CD4-positive, alpha-beta T cell treated with Interferon alpha-2 for 1 hour (primary cell): ENCODE measurements at places on chromosomes 5 and 9.

DNA sequence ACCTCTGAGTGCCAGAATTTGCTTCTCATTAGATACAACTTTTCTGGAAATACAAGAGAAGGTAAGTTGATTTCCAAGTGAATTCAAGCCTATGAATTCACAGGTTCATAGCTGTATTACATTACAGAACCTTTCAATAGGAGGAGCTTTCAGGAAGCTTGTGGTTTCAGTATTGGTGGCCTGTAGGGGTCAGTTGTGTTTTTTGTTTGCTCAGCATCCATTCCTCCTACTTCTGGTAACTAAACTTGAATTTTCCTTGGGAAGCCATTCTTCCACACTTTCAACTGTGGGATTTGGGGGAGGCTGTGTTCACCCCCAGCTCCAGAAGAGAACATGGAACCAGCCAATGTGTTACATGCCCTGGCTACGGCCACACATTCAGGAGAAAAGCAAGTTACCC, 5.6 kb upstream of the CYSTM1 start:
- DNase-seq, result no peak

DNA sequence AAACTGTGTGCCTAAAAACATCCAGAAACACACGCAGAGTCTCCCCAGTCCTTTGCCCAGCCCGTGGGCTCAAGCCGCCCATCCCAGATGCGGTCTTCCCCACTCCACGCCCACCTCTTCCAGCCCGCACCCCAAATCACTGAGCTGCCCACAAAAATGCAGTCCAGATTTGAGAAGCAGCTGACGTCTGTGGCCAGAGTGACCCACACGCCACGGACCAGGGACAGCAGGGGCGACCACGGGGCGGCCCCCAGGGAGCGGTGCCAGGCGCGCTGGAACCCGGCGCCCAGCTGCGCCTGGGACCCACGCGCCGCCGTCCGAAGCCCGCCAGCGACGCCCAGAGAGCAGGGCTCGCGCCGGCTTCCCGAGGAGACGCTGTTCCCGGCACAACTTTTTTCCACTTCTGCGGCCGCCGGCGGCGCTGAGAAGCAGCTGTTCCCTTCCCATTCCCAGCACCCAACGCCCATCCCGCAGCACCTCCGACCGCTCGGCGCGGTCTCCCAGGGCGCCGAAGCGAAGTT, 674 bp downstream of the LHFPL2 start:
- no peak for DNase-seq

GRCh38 chr5:125257057-125257972, 510.9 kb upstream of the ZNF608 start:
- no peak for DNase-seq

- DNase-seq, result no peak
These were observed 14.1 kb downstream of the FGF1 start for GRCh38 chr5:142671801-142672200.

DNA sequence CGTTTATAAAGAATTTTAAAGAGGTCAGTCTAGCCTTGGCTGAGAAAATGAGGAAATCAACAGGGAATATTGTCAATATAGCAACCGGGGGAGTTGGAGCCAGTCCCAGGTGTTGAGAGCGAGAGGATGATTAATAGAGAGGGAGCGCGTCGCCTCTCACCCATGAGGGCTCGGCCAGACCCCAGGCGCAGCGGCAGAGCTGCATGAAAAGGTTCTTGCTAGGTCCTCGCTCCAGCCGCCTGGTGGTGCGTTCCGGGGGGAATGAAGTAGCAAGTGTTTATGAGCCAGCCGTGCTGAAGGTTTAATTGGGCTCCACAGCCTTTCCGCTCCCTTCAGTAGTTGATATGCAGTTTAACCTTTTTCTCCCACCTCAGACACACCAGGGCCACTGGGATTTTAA, 167.3 kb upstream of the IRX1 start:
- no peak for DNase-seq

- DNase-seq, result no peak
These were observed 4.5 kb downstream of the WHRN start for GRCh38 chr9:114500697-114501292.

DNA sequence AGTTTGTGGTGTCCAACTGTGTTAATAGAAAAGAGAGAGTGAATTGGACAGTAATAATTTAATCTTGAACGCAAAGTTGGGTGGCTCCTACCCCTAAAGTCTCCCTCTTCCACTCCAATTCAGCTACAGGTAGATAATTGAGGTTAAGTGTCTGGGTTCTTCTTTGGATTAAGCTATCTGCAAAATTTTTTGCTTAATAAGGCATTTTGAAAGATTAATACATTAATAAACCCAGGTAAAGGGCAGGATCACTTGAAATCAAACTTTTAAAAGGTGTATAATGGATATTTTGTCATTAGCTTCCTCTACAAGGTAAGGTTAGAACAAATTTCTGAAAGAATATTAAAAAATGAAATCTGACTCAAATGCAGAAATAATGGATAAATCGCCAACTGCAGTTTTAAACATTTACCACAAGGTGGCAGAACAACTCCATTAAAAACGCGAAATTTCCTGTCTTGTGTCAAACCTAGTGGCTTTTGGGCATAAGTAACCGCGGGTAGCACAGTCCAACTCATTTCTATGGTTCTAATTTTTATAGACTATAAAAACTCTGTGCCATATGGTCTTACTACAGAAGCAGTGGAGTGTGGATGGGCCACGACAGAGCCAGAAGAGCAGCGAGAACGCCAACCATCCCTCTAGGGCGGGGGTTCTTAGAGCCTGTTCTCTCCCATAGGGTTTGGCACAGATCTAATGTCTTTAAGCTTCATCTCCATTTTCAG, 276.5 kb downstream of the ARHGEF28 start:
- DNase-seq, result peak; percentile 61

- no peak for DNase-seq
These were observed at the start of gene CSF1R for GRCh38 chr5:150085950-150086715. Gene CSF1R, minus strand, starts transcription at chr5:150086554. Its CDS starts 127 bp downstream, at chr5:150086427.

DNA sequence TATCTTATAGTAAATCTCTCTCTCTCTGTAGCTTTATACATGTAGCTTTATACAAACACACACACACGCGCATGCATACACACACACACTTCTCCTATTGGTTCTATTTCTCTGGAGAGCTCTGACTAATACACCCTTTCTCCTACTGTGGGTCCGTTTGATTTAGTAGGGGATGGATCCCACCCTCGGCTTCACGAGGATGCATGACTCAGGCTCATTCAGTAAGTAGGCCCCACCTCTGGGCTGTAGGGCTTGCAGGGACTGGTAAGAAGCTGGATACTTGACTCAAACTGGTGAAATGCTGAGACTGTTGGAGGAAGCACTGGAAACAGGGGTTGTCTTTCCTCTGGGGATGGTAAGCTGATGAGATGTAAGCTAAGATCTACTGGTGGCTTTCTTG, 98.7 kb downstream of the SLC24A2 start:
- DNase-seq, result no peak

- no peak for DNase-seq
These were observed 61.7 kb downstream of the SPEF2 start for GRCh38 chr5:35679357-35679756.

- DNase-seq, result no peak
These were observed 319.2 kb downstream of the GADD45G start for GRCh38 chr9:89923961-89924504.

DNA sequence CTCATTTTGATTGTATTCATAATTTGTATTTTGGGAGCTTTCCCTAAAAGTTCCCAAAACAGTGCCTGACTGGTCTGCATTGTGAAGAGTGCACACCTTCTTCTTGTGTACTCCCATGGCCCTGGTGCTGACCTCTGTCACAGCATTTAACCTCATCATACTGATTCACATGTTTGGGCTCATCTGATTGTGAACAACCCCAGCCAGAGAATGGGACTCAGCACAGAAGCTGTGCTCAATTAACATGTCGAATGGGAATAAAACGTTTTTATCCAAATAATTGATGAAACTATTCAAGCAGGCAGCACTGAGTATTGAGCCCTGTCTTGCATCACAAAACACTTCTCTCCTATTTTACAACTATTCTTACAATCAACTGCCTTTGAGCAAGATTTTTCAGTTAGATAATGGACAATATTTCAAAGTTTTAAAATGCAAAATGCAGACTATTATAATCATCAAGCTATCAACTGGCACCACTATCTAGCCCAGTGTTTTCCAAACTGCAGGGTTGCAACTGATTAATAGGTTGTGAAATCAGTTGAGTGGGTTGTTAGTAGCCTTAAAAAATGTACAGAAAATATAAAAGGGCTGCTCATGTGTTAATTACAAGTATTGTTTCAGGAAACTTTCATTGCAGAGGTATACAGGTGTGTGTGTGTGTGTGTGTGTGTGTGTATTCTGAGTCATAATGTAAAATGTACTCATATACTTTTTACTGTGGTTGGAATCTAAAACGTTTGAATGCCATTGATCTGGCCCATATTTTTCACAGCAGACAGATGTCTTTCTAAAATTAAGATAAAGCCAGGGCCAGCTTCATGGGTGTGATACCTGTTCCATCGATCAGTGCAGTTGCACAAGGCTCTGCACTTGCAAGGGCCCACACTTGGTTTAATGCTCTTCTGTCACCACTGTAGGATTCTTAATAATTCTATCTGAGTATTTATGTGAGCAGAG, 190.5 kb downstream of the PIK3R1 start:
- DNase-seq, result no peak
